ENCODE measurements at places on chromosomes 7 and 10.

- DNase-seq = peak; percentile 79
Observed at GRCh38 chr7:105015390-105015965, 1.5 kb downstream of the KMT2E start.

DNA sequence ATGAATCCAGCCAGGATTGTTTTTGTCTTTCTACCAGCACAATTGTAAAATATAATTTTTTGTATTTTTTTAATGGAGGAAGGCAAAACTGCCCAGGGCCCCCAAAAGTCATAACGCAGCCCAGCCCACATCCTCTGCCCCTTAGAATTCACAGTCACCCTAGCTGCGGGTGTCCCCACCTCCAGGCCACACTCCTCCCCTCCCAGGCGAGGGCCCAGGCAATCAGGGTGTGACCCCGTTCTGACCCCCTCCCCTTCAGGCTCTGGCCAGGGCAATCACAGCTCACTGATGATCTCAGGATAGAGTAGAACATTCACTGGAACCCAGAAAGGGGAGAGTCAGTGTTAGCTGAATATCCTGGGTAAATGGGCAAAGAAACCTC is 92.0 kb upstream of the MACROH2A2 start:
- no peak for DNase-seq

DNA sequence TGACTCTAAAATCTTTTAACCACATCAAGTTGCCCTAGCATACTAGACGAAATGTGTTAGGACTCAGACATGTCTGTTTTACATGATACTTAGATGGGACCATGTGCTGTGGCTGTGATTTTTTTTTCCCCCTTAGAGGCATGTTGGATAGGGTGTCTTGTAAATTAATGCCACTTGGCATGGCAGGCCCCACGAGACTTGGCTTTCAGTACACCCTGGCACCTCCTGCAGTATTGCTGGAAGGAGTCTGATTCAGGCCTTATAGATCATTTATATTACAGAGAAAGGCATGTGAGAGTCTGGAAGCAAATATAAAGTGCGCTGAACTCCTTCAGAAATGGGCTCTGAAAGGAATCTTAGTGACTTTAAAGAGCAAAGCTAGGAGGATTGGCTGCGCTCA is 494.1 kb downstream of the SDK1 start:
- no peak for DNase-seq

GRCh38 chr7:96088579-96088978 is 233.3 kb downstream of the SLC25A13 start:
- DNase-seq = peak; percentile 20

- DNase-seq = no peak
Observed at GRCh38 chr10:52688899-52689298, 83.7 kb downstream of the MBL2 start.

- peak; percentile 89 for DNase-seq
Observed at GRCh38 chr10:61140765-61141392, 196.9 kb upstream of the RHOBTB1 start.
